ENCODE measurements at places on chromosomes 1 and 21. TPM values are rescaled to one million over a fixed set of nuclear protein-coding genes. Genes with fewer than 3 reads are reported as not detected.

GRCh38 chr1:169809370-169810095 is 14.8 kb upstream of the METTL18 start:
- H3K36me3 ChIP-seq = peaks cover 60% of the 10 kb centered on the region
- H3K27me3 ChIP-seq = no peaks in the 10 kb centered on the region
- no peak overlapping the region for H3K27ac ChIP-seq
- H3K4me1 ChIP-seq = no peaks in the 10 kb centered on the region
- no peak overlapping the region for H3K4me3 ChIP-seq

DNA sequence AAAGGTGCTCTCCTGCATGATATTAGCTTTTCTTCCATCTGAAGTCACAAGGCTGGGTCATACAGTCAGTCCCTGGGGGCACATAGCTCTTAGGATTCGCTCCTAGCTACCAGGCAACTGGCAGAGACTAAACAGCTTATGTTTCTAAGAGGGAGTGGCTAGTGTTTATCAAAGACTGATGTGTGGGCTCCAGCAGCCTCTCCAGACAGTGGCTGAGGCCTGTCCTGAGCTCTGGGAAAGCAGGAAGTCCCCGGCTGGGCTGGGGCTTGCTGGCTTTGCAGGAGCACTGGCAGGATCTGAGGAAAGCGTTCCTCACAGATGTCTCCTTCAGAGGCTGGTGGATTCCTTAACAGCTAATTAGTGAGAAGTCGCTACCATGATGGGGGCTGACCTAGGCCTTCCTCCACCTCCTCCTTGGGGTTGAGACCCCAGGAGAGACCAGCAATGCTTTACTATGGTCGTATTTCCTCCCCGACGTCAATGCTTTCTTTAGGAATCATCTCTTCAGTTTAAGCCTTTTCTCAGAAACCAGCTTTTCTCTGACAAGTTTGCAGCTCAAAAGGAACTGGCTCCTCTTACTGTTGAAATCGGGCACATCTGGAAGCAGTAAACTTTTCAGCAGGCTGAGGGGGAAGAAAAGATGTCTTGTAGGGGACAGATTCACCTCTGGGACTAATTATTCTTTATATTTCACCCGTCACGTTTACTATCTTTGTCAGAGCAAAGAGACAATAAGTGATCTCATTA is 33.5 kb upstream of the HHAT start:
- H3K27ac ChIP-seq = no peak overlapping the region
- no peaks in the 10 kb centered on the region for H3K36me3 ChIP-seq
- H3K4me3 ChIP-seq = no peak overlapping the region
- H3K4me1 ChIP-seq = peaks cover 27% of the 10 kb centered on the region

DNA sequence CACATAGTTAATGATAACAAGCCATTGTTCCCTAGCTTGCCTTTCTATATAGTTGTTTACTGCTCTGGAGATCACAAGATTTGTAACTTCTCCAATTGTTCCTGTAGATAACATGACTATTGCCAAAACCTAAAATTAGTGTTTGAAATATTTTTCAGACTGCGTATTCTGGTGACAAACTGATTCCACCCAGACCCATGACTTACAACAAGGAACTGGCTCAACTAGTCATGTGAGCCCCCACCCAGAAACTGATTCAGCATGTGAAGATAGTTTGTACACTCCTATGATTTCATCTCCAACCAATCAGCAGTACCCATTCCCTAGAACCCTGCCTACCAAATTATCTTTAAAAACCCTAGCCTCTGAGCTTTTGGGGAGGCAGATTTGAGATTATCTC is 131.4 kb upstream of the BCL9 start:
- no peaks in the 10 kb centered on the region for H3K27me3 ChIP-seq
- DNase-seq = no peak
- no peaks in the 10 kb centered on the region for H3K4me1 ChIP-seq
- no peak overlapping the region for H3K27ac ChIP-seq
- H3K4me3 ChIP-seq = no peak overlapping the region
- no peaks in the 10 kb centered on the region for H3K36me3 ChIP-seq

GRCh38 chr1:147598621-147599361 is 57.5 kb downstream of the BCL9 start:
- H3K27ac ChIP-seq = no peak overlapping the region
- no peaks in the 10 kb centered on the region for H3K36me3 ChIP-seq
- H3K4me1 ChIP-seq = peaks cover 12% of the 10 kb centered on the region

Gene ATP6V0B
- 235 TPM for total RNA-seq

GRCh38 chr1:59477286-59477685 is 180.4 kb downstream of the FGGY start:
- H3K27ac ChIP-seq = 0 out of 2 replicates have a peak overlapping the region, but pooled peaks have one; percentile 8
- DNase-seq = peak; percentile 29
- peaks cover 17% of the 10 kb centered on the region for H3K4me1 ChIP-seq
- H3K27me3 ChIP-seq = no peaks in the 10 kb centered on the region
- no peak overlapping the region for H3K4me3 ChIP-seq

DNA sequence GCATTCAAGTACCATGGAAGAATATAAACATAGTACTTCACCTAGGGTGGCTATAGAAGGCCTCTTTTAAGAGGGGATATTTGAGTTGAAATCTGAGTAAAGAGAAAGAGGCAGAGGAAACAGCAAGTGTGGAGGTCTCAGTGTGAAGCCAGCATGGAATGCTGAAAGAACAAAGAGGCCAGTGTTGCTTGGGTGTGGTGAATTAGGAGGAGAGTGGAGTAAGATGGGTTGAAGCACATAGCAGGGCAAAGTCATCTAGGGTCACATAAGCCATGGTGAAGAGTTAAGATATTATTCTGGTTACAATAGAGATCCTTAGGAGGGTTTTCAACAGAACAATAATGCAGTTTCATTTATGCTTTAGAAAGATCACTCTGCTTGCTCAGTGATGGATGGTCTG is 37.5 kb downstream of the C1orf141 start:
- DNase-seq = no peak
- H3K27me3 ChIP-seq = no peaks in the 10 kb centered on the region
- no peaks in the 10 kb centered on the region for H3K4me1 ChIP-seq
- H3K4me3 ChIP-seq = no peak overlapping the region
- H3K36me3 ChIP-seq = no peaks in the 10 kb centered on the region

DNA sequence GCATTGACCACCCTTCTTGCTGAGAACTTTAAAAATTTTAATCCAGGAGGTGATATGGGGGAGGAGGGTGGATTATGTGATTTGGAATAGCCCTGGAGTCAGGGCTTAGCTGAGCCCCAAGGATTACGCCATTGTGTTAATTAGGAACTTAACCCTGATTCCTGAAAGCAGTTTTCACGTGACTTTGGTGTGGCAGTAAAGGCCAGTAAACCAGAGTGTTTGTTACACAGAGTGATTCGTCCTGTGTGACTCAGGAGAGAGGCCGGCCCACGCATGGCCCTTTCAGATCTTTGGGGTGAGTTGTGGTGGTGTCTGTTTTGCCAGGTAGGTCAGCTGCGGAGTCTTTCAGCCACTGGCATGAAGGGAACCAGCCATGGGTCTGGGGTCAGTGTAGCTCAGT is 107.6 kb downstream of the NOS1AP start:
- H3K27me3 ChIP-seq = peaks cover 4% of the 10 kb centered on the region
- H3K36me3 ChIP-seq = no peaks in the 10 kb centered on the region
- no peak overlapping the region for H3K27ac ChIP-seq
- DNase-seq = no peak
- no peaks in the 10 kb centered on the region for H3K4me1 ChIP-seq
- no peak overlapping the region for H3K4me3 ChIP-seq

- H3K27ac ChIP-seq = no peak overlapping the region
- H3K4me1 ChIP-seq = peaks cover 15% of the 10 kb centered on the region
- no peaks in the 10 kb centered on the region for H3K36me3 ChIP-seq
- H3K27me3 ChIP-seq = no peaks in the 10 kb centered on the region
- no peak overlapping the region for H3K4me3 ChIP-seq
Measured at GRCh38 chr1:92184632-92185031, 33.1 kb upstream of the C1orf146 start.

DNA sequence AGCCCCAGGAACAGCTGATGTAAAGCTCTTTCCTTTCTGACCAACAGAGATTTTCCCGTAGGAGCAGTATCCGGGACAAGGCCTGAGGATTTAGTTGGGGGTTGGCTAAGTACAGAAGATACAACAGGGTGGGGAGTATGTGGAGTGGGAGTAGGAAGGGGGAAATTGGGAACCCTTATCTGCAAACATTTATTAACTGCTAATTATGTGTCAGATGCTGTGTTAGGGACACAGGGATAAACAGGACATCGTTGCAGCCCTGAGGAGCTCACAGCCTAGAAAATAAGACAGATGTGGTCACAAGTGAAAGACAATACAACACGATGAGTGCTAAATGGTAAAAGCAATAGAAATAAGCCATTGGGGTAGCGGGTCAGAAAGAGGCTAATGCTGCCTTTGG is 12.0 kb downstream of the CD84 start:
- H3K4me1 ChIP-seq = no peaks in the 10 kb centered on the region
- H3K27me3 ChIP-seq = no peaks in the 10 kb centered on the region
- no peak for DNase-seq
- H3K27ac ChIP-seq = no peak overlapping the region
- no peak overlapping the region for H3K4me3 ChIP-seq

Gene NBPF6
- not detected for total RNA-seq

DNA sequence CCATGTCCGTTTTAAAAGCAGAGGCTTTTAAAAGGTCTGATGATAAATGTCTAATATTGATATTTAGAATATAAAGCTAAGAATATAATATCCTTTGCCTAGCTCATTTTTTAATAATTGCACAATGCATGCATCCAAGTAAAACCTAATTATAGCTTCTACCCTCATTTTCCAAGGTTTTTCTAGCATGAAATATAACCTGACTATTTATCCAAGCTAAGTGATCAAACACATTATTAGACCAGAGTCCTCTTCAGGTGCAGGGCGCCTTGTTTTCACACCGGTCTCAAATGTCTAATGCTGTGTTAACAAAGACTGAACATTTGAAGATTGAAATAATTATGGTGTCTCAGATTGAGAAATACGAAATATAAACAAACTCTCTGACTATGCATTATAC is 648.9 kb upstream of the CXADR start:
- H3K27ac ChIP-seq = no peak overlapping the region
- H3K4me3 ChIP-seq = no peak overlapping the region
- DNase-seq = no peak

DNA sequence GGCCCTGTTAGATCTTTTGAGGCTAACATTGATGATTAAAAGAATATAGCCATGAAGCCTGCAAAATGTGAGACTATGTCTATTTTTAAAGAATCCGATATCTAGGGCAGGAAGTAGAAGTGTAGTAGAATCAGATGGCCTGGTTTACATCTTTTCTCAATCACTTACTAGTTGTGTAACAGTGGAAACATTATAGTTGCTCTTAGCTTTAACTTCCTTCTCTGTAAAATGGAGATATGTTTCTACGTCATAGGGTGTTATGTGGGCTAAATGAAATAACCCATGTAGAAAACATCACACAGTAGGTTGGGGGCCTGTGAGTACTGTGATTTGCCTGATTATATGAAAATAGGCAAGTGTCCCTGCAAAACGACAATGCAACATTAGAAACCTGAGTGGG is 4.4 kb upstream of the IGFN1 start:
- peak overlapping the region; percentile 89 for H3K27ac ChIP-seq
- no peak overlapping the region for H3K4me3 ChIP-seq
- H3K27me3 ChIP-seq = no peaks in the 10 kb centered on the region
- no peaks in the 10 kb centered on the region for H3K36me3 ChIP-seq
- peaks cover 48% of the 10 kb centered on the region for H3K4me1 ChIP-seq

Gene NPL
- total RNA-seq = 2.4 TPM

GRCh38 chr1:116375887-116376728 is 3.1 kb downstream of the ATP1A1 start:
- peaks cover 5% of the 10 kb centered on the region for H3K27me3 ChIP-seq
- peak overlapping the region; percentile 3 for H3K4me3 ChIP-seq
- DNase-seq = peak; percentile 81
- peaks cover 51% of the 10 kb centered on the region for H3K4me1 ChIP-seq
- no peaks in the 10 kb centered on the region for H3K36me3 ChIP-seq

GRCh38 chr1:226047495-226047894 is 15.0 kb upstream of the H3-3A start:
- H3K4me1 ChIP-seq = peaks cover 13% of the 10 kb centered on the region
- DNase-seq = no peak
- no peaks in the 10 kb centered on the region for H3K27me3 ChIP-seq
- H3K36me3 ChIP-seq = no peaks in the 10 kb centered on the region
- no peak overlapping the region for H3K27ac ChIP-seq

Gene RYR2
- total RNA-seq = not detected

DNA sequence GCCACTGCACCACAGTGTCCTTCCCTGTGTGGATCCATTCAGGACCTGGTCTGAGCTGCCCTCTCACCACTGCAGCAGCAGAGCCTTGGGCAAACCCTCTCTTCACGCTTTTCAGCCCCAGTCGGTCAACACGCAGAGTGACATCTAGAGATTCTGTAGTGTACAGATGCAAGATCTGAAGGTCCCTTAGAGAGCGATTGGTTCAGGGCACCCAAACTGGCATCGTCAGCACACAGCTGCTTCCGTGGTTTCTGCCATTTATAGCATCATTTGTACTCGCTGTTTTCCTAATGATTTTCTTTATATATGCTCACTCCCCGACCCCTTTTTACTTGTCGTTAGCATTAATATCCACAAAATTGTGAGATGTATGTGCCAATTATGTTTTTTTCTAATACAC is 1.5 kb upstream of the ASCL5 start:
- H3K27ac ChIP-seq = no peak overlapping the region
- no peaks in the 10 kb centered on the region for H3K27me3 ChIP-seq
- DNase-seq = no peak
- no peak overlapping the region for H3K4me3 ChIP-seq
- H3K36me3 ChIP-seq = no peaks in the 10 kb centered on the region

DNA sequence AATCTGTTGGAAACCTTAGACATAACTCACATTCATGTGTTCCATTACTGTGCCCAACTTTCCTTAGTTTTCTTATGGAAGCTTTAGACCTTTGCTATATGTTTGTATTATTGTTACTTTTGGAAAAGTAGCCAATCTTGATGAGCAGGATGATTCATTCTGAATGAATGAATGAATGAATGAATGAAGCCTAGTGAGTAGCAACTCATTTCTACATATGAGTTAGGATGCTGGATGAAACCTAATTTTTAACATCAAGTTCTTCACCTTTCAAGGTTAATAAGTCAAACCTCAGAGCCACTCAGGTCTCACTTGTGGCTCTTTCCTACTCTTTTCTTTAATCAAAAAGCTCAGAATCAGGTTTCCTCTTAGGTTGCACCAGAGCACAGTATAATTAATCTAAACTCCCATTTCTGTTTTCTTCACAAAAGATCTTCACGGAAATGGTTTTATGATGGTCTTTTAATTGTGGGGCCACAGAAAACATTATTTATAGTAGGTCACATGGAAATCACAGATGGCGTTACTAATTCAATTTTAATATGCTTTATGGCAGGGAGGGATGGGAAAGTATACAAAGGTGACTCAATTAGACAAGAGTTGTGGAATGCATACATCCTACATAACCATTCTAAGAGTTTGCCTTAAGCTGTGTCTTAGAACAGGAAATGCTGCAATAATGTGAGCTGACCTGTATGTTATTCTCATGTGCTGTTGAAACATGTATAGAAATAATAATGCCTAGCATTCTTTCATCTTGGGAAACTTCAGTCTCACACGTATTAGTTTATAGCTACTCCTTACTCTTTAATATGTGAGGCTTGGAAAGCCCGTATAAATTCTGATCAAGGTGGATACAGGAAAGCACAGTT is 4.5 kb upstream of the DDX59 start:
- no peak overlapping the region for H3K27ac ChIP-seq
- H3K4me3 ChIP-seq = no peak overlapping the region
- peaks cover 3% of the 10 kb centered on the region for H3K36me3 ChIP-seq

GRCh38 chr21:45838634-45839033 is 142.9 kb upstream of the COL6A1 start:
- no peaks in the 10 kb centered on the region for H3K36me3 ChIP-seq
- DNase-seq = no peak
- H3K27me3 ChIP-seq = no peaks in the 10 kb centered on the region
- peaks cover 22% of the 10 kb centered on the region for H3K4me1 ChIP-seq
- no peak overlapping the region for H3K27ac ChIP-seq

GRCh38 chr1:160214481-160215140 is 9.4 kb downstream of the PEA15 start:
- peaks cover 99% of the 10 kb centered on the region for H3K36me3 ChIP-seq
- no peak overlapping the region for H3K27ac ChIP-seq
- no peak for DNase-seq
- H3K27me3 ChIP-seq = no peaks in the 10 kb centered on the region
